ENCODE measurements at places on chromosomes 7 and 10. TPM values are rescaled to one million over a fixed set of nuclear protein-coding genes. Genes with fewer than 3 reads are reported as not detected.

The MRM2 gene
- total RNA-seq: 20.0 TPM

The SMKR1 gene
- total RNA-seq: 1.4 TPM

DNA sequence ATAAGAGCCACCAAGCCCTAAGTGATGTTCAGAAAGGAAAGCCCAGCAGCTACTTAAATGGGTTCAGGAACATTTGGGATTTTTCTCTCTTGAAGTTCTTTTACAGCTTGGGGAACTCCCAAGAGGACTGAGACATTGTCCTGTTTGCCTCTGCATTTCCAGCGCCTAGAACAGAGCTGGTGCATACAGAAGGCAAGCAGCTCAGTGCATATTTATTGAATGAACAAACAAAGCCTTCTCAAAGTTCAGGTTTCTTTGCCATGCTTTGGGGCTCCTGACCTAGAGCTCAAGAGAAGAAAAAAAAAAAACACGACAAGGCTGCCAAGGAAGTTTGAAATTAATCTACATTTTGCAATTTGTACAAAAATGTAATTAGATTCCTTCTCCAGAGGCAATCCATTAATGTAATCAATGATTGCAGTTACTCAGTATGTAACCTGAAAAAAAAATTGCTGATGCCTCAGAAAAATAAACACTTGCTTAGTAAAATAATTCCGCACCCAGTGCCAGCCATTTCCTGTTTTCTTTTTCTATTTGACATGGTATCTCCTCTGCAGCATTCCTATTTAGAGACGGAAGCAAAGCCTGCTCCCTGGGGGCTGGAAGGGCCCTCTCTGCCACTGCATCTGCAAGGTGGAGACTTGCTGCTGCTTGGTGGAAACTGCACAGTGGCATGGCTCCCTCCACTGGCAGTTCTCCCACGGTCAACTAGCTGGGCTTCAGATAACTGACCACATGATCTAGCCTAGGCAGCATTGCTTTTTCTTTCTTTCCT is 157.3 kb downstream of the TMEM178B start:
- no peaks in the 10 kb centered on the region for H3K27me3 ChIP-seq
- no peak overlapping the region for H3K27ac ChIP-seq
- H3K36me3 ChIP-seq: no peaks in the 10 kb centered on the region
- DNase-seq: no peak
- H3K4me1 ChIP-seq: no peaks in the 10 kb centered on the region

The TMEM273 gene
- 20.2 TPM for total RNA-seq

DNA sequence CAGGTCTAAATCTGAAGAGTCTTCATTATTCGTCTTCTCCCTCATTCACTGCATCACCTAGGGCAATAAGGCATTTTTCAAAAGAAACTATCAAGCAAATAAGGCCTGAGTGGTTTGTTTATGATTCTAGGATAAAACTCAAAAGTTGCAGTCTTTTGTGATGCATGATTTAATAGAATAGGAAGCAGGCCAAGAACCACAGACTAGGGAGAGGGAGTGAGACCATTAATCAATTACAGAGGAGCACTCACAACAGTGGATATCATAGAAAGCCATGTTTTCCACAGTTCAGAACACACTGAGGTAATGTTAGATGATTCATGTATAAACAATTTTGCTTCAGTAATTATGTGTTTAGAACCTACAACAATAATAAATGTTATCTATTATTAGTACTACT is 87.8 kb upstream of the LRRTM3 start:
- H3K27ac ChIP-seq: no peak overlapping the region
- H3K4me3 ChIP-seq: no peak overlapping the region
- H3K36me3 ChIP-seq: no peaks in the 10 kb centered on the region
- no peak for DNase-seq

GRCh38 chr10:36301539-36301938 is 659.4 kb upstream of the FZD8 start:
- no peak overlapping the region for H3K27ac ChIP-seq
- H3K27me3 ChIP-seq: no peaks in the 10 kb centered on the region
- no peaks in the 10 kb centered on the region for H3K36me3 ChIP-seq
- no peak overlapping the region for H3K4me3 ChIP-seq

The UPP1 gene
- total RNA-seq: 44.5 TPM
